Stimulated activated CD8-positive, alpha-beta memory T cell treated with anti-CD3 and anti-CD28 coated beads, Interleukin-7, amount 100 ng/mL, for 1 hour (primary cell): ENCODE measurements at places on chromosomes 6 and 20.

- no peak for DNase-seq
Measured at GRCh38 chr6:41469156-41470028, 76.8 kb upstream of the FOXP4 start.

DNA sequence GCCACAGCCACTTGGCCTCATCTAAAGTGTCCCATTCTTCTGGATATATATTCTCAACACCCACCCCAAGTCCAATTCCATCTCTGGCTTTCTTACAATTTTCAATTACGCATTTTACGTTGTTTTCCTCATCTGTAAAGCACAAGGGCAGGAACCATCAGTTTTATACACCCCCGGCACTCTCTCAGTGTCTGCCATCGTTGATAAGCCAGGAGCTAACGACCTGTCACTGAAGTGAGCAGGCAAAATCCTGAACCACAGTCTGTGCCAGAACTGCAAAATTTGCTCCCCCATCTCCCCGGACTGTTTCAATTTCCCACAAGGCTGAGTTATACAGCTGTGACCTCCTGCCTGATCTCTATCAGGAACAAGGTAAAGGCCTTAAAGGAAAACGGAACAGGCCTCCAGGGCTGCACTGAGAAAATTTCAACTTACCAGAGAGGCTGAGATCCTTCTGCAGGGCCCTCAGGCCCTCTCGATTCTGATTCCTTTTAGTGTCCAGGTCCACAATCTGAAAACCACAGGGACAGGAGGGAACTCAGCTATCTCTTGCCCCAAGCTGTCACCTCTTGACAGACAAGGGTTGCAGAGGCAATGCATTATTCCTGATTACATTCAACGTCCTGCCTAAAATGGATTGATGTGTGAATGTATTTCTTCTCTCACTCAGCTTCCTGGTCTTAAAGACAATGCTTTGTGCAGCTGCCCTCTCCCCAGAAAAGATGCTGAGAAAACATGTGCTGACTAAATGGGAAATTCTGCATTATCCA, 1.8 kb downstream of the PDRG1 start:
- no peak for DNase-seq

- DNase-seq, result no peak
Measured at GRCh38 chr20:4632876-4633275, 88.8 kb upstream of the PRND start.

DNA sequence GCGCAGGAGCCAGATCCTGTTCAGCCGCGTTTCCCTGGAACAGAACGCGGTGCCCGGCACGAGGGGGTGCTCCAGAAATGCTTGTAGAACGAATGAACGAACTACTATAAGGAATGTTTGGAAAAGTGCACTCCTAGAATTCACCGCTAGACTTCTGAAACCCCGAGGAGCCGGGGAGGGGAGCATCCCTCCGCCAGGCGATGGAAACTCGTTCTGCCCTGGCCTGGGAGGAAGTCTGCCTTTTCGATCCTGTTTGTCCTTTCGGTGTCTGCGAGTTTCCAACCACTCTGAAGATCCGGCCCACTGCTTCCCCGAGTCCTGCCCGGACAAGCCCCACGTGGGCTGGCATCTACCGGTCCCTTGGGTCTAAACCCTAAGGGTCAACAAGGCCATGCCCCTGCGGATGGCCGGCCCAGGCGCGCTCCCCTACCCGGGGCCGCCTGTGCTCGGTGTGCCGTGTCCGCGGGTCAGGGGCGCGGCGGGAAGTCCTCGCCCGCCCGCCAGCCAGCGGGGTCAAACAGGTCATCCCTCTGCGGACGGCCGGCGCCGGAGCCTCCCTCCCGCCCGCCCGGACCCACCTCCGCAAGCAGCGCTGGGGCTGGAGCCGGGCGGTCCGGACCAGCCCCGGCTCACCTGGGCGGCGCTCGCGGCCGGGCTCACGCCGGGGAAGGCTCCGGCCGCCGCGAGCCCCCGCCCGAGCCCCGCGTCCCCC, 526 bp downstream of the SULF2 start:
- no peak for DNase-seq

DNA sequence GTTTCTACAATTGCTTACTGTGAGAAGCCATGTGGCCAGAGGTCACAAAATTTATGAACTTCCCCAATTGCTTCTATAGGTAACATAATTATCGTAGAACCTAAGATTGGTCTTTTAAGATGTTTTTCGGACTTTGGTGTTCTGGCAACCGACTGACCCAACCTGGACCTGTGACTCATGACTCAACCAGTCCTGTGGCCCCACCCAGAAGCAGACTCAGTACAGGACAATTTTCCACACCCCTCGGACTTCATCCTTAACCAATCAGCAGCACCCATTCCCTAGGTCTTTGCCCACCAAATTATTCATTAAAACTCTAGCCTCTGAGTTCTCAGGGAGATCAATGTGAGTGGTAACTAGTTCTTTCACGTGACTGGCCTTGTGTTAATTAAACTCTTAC, 26.4 kb upstream of the AKAP12 start:
- DNase-seq, result no peak

- DNase-seq, result no peak
Measured at GRCh38 chr6:26445934-26446667, 5.8 kb downstream of the BTN3A3 start.

GRCh38 chr6:157148391-157149323, 174.7 kb downstream of the TMEM242 start:
- DNase-seq, result no peak

DNA sequence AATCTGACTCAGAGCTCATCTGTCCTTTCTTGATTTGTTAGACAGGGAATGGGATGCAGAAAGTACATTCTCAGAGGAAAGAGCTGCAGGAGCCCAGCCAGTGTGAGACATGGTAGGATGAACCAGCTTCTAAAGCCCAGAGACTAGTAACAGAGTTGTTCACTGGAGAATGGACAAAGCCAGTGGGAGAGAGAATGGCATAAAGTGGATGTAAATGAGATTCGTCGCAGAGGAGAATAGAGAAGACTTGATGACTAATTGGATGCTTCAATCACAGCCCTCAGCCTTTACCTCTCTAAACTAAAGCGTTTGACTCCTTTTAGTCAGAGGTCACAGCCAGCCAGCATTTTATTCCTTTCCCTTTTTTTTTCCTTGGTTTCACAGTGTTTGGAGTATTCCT, 25.5 kb upstream of the L3MBTL3 start:
- no peak for DNase-seq

GRCh38 chr20:60255866-60256265, 297.6 kb downstream of the CDH26 start:
- no peak for DNase-seq

- no peak for DNase-seq
Measured at GRCh38 chr6:110561696-110562095, 85.3 kb upstream of the SLC22A16 start.

DNA sequence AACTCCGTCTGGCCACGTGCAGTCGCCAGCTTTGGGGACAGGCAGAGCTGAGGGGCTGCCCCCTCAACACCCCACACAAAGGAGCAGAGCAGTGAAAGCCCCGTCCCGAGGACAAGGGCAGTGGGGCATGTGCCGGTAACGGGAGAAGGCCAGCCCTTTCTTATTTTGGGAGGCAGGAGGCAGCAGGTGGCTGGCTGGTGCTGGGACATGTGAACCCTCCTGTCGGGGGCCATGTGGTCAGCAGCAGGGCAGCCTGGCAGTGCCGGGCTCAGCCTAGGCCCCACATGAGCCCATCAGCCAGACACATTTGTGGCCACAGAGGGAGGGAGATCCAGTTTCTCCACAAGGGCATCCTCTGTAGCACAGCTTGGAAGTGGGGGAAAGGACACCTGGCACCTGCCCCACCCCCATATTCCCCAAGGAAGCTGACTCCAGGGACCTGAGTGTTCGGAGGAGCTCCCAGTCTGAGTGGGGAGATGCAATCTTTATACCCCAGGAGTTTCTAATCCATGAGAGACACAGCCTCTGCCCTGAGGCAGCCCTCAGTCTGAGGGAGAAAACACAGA, 137.6 kb downstream of the MRPL14 start:
- no peak for DNase-seq

DNA sequence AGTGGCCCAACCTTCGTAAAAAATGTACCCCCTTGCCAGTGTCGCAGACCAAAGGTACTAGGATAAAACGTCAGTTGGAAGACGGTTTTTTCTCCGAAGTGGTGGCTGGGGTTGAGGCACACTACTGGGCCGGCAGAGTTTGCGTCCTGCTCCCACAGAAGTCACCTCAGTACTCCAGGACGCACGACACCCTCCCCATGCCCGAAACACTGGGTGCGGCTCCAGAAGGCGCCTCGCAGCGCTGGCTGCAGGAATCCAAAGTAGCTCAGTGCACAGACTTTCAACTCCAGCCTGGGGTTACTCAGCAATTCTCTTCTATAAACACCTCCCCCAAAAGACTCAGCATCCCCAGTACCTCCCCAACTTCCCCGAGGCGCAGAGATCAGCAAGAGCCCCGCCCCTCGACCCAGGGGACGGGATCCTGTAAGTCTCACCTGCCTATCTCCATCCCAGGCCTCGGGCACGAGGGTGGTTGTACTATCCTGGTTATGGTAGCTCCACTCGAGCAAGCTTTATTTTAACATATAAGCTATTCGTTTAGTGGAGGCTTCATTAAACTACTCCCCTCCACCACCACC, 88.2 kb downstream of the ZFP64 start:
- DNase-seq, result no peak

- no peak for DNase-seq
Measured at GRCh38 chr6:24513602-24514001, 18.8 kb downstream of the ALDH5A1 start.

DNA sequence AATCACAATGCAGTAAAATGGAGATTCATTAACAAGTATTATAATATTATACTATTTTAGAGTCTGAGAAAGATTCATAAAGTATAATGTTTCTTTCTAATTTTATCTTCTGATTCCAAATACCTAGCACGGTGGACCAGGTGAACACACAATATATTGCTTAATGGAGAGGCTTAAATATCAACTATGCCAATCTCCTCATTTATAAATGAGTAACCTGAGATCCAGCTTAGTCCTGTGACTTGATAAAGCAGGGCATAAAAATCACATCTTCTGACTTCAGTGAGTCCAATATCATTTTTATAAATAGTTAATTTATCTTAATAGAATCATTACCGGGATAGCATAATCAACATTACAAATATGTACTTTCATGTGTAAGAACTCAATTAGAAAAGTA, 144.4 kb upstream of the GJE1 start:
- DNase-seq, result no peak

DNA sequence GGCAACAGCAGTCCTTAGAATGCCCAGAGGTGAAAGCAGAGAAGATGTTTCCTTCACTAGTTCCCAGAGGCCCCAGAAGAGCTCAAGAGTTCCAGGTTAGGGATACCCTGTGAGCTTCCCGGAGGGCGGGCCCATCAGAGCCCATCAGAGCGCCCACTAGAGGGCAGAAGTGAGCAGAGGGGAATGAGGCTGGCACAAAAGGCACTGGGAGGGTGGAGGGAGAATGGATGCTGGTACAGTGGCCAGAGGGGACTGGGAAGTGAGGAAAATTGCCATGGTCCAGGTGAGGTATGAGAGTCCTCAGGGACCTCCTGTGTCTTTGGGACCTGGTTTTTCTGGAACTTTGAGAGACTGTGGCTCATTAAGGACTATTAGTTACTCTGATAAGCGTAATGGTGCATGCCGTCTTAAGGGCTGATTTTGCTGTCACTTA, 57.3 kb downstream of the LINC00237 start:
- peak; percentile 25 for DNase-seq

DNA sequence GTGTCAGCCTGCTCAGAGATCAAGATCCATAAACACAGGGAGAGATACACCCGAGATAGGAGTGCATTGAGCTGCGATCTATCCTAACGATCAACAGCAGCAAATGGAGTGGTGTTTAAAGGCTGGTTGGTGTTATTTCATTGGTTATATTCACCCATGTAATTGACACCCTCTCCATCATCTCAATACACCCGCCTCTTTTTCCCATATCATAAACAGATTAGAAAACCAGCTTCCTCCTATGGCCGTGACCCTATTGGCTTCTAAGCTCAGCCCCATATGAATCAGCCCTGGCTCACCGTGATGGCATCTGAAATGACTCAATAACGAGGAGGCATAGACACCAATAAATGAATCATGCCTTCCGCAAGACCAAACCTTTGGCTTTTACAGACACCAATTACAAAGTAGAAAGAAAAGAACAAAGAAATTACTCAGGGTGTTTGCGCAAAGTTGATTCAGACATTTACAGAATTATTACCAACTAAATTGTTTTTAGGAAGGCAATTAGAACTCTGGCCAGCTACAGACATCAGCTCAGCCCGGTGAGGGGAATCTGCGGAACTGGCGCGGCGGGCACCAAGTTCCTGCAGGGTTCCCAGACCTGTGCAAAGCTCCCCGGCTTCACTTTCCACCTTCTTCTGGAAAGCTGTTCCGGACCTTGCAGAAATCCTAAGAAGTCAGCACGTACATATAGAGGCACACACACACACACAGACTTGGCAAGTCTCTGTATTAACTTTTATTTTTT, 11.5 kb downstream of the PMEPA1 start:
- no peak for DNase-seq

- no peak for DNase-seq
Measured at GRCh38 chr6:124757560-124757959, 204.7 kb upstream of the RNF217 start.

- no peak for DNase-seq
Measured at GRCh38 chr6:100475554-100476320, 11.0 kb upstream of the SIM1 start.

DNA sequence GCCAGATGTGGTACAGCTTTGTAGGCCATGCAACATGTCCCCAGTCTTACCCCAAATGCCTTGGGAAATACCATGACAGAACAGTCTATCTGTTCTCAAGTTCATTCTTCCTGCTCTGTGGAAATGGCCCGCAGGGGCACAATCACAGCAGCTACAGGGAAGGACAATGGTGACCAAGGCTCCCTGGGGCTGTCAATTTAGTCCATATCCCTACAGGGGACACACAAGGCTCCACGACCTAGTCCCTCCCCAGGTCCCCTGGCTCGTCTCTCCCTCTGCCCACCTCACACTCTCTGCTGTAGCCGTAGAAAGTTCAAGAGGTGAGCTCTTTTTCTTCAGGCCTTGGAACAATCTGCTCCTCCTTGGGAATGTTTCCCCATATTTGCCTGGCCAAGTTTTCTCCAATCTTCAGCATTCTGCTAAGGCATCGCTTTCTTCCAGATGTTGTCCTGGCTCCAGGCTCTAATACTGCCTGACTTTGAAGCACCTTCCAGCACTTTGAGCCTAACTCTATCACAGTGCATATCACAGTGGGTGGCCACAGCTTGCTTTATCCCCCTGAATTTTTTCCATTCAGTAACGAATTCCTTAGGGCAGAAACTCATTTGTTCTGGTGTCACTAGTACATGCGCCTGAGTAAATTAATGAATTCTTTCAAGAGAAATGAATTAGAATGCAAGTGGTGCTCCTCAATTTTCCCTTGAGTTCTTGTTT, 92.6 kb downstream of the MAP3K7 start:
- DNase-seq, result no peak

DNA sequence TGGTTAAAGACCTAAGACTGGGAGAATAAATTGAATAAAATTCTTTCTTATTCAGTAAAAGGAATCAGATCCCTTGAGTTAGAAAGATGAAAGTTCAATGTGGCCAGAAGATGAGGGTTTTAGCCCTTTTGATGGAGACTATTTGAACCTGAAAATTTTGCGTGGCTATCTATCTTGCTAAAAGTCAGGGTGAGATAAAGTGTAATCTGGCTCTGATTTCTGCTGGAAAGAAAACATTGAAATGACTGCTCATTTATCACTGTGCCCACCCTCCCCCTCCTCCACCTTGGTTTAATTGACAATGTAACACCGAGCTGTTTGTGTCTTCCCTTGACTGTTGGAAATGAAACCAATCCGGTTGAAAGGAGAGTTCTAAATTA, 32.9 kb upstream of the TCF21 start:
- no peak for DNase-seq
